ENCODE measurements at places on chromosomes 13 and 19.
A peak's percentile ranks its signal among the peaks of the same experiment; 100 is the strongest.

DNA sequence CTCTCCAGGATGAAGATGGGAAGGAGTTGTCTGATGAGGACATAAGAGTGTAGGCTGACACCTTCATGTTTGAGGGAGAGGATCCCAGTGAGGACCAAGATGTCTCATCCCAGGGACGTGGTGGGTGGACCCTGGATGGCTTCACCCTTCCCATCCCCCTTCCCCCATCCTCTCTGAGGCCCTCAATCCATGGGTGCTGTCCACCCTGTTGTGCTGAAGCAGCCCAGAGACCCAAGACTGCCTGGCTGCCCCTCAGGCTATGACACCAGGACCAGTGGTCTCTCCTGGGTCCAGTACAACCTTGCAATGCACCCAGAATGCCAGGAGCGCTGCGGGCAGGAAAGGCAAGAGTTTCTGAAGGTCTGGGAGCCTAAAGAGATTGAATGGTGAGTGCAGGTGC lies 3.4 kb upstream of the CYP4F12 start:
- DNase-seq = no peak

- no peak for DNase-seq
Measured at GRCh38 chr13:110830800-110831371, 84.0 kb downstream of the ANKRD10 start.

GRCh38 chr19:7000816-7001215 lies 20.4 kb downstream of the MBD3L2B start:
- DNase-seq = no peak

DNA sequence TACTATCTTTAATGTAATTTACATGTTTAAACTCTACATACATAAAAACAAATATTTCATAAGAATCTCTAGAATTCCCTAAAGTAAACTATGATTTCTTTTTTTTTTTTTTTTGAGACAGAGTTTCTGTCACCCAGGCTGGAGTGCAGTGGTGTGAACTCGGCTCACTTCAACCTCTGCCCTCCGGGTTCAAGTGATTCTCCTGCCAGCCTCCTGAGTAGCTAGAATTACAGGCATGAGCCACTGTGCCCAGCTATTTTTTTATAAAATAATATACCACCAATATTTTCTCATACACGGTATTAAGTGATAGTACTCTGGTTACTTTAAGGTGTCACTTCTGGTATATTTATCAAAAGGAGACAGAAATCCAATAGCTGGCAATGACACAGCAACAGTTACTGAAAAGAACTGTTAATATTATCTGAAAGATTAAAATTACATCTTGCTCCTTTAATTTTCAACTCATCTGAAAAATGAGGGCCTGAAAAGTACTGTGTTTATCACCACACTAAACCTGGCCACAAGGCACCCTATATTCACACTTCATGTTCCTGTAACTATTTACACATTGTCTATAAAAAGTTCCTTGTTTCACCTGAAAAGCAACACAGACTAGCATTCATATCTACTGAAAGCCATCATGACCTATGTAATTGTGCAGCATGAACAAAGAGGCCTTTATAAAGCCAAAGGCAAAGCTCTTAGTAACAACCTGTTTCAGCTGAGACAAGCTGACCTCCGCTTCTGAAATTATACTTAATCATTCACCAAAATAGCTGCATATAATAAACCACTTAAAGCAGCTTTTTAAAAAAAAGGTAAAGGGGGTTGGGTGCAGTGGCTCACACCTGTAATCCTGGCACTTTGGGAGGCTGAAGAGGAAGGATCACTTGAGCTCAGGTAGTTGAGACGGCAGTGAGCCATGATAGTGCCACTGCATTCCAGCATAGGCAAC lies 106.1 kb downstream of the SLC25A15 start:
- no peak for DNase-seq

GRCh38 chr19:29417048-29417447 lies 108.7 kb upstream of the VSTM2B start:
- no peak for DNase-seq

GRCh38 chr13:26967119-26968038 lies 204.2 kb downstream of the USP12 start:
- DNase-seq = no peak

- DNase-seq = no peak
Measured at GRCh38 chr13:93307136-93307535, 80.5 kb downstream of the GPC6 start.

GRCh38 chr13:50594276-50595051 lies 249.0 kb downstream of the DLEU7 start:
- peak; percentile 25 for DNase-seq

- no peak for DNase-seq
Measured at GRCh38 chr13:42985312-42986175, 6.5 kb downstream of the EPSTI1 start.

DNA sequence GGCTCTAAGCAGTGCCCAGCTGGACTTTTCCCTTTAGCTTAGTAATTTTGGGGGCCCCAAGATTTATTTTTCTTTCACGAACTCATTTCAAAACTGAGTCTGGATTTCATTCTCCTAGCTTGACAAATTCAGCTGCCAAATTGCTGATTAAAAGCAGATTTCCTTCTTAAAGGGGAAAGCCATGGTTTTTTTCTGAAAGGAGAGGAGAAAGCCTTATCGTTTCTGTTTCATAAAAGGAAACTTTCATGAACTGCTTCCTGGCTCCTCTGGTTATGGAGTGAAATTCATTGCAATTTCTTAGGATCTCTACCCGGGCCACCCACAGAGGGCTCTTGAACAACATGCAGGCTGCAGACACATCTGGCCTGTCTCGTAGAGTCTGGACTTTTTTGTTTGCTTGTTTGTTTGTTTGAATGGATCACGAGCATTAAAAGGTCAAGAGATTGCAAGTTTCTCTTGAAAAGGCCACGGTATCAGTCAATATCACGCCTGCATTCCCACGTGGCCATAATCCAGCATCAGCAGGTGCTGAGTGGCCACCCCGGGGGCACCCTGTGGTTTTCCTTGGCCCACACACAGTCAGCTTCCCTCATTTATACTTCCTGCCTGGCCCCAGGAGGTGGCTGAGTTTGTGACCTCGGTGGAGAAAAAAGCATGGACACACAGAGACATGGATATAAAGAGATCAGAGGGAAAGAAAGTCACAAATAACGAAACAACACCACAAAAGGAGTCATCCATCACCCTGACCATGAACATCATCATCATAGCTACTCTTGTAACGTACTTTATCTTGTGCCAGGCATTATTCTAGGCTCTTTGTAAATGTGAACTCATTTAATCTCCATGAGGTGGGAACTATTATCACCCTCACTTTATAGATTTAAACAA lies 10.5 kb upstream of the KLK4 start:
- no peak for DNase-seq

- DNase-seq = no peak
Measured at GRCh38 chr13:113468472-113469201, 15.3 kb upstream of the ADPRHL1 start.

DNA sequence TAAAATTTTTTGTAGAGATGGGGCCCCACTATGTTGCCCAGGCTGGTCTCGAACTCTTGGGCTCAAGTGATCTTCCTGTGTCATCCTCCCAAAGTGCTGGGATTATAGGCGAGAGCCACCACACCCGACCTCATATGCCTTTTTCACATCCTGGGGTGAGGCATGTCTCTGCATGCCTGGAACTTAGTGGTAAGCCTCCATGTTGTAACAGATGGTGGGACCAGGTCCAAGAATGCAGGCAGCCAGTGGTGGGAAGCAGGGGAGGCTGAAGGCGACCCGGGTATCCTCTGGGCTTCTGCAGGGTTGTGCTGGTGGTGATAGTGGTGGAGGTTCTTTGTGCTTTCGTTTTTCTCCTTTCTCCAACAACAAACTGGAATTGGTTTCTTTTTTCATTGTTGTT lies 30.1 kb upstream of the CCDC124 start:
- DNase-seq = no peak

GRCh38 chr19:58345558-58345957 lies 7.7 kb downstream of the A1BG start:
- DNase-seq = no peak

All from GM12891 (cell line).